ENCODE measurements at places on chromosomes 4 and X. TPM values are rescaled to one million over a fixed set of nuclear protein-coding genes. Genes with fewer than 3 reads are reported as not detected.

DNA sequence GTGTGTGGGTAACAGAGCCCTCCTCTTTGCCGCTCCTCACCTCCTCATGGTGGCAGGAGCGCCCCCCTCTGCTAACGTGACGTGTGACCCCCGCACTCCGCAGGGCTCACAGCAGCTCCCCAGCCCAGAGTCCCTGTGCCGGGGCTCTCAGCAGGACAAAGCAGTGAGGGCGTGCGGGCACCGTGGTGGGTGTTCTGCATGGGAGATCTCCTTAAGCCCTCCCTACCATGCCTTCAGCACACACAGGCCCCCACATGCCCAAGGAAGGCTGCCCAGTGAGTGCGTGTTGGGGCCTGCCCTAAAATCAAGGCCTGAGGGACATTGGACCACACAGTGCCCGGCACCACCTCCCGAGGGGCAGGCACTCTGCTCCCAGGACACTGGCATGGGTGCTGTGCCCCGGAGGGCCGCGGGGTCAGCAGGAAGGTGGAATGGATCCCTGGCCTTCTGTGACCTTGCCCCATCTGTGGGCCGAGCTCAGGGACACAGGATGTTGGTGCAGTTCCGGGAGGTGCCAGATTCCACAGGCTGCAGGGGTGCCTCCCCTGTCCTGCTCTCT is 10.1 kb downstream of the PSAPL1 start:
- no peak for DNase-seq

GPC3 gene
- not detected for polyA plus RNA-seq

- DNase-seq = no peak
Measured at GRCh38 chr4:139083607-139083955, 68.0 kb downstream of the NOCT start.

HSFX2 gene
- 0.29 TPM for polyA plus RNA-seq

F9 gene
- not detected for polyA plus RNA-seq

GRCh38 chr4:178344096-178344495 is 901.9 kb upstream of the AGA start:
- DNase-seq = no peak

FBXW7 gene
- polyA plus RNA-seq = 4.1 TPM

GRCh38 chrX:78624962-78625909 is 33.9 kb downstream of the RTL3 start:
- no peak for DNase-seq

GRCh38 chr4:1938027-1938426 is 66.8 kb downstream of the NSD2 start:
- DNase-seq = no peak

Measured in BJ (cell line).